ENCODE measurements at places on chromosomes 3 and 15. TPM values are rescaled to one million over a fixed set of nuclear protein-coding genes. Genes with fewer than 3 reads are reported as not detected.
A peak's percentile ranks its signal among the peaks of the same experiment; 100 is the strongest.

NR1I2 gene
- 0.54 TPM for total RNA-seq

ATG3 gene
- 35.1 TPM for total RNA-seq

C2CD4A gene
- total RNA-seq, result not detected

CFAP91 gene
- total RNA-seq, result 0.13 TPM

- no peak for DNase-seq
Observed at GRCh38 chr15:92448370-92448769, 54.7 kb downstream of the ST8SIA2 start.

GRCh38 chr3:160929595-160929994, 173.6 kb downstream of the PPM1L start:
- no peak for DNase-seq

- DNase-seq, result no peak
Observed at GRCh38 chr3:160977773-160978172, 127.4 kb downstream of the B3GALNT1 start.

- no peak for DNase-seq
Observed at GRCh38 chr15:28947221-28947674, 61.5 kb downstream of the APBA2 start.

- DNase-seq, result no peak
Observed at GRCh38 chr15:100940767-100941379, 21.7 kb downstream of the LRRK1 start.

- DNase-seq, result no peak
Observed at GRCh38 chr3:123803521-123803920, 80.6 kb downstream of the MYLK start.

DNA sequence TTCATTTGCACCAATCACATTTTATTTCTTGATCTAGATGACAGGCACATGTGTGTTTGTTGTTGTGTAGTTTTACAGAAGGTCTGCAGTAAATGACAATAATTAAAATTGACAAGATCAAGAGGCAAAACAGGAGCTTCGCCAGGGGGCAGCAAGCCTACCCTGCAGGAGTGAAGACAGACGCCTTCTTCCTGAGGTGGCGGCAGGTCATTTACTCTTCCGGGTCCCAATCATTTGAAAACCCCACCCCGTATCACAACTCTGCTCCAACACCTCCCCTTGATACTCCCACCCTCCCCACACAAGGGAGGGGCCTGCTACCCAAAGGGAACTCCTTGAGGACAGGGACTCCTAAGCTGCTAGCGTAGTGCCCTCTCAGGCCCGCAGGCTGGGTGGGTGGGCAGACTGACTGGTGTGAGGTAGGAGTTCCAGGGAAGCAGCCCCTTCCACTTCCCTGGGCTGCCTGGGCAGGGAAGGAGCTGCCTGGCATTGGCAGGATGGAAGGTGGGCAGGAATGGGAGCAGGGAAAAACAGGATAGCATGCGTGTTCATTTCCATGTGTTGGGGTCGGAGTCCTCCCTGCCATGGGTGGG, 13.1 kb downstream of the CHDH start:
- no peak for DNase-seq

GRCh38 chr3:12773030-12773709, 14.1 kb upstream of the TMEM40 start:
- DNase-seq, result no peak

- no peak for DNase-seq
Observed at GRCh38 chr3:113240841-113241240, 29.5 kb downstream of the BOC start.

- no peak for DNase-seq
Observed at GRCh38 chr3:97711654-97712053, 52.9 kb upstream of the ARL6 start.

DNA sequence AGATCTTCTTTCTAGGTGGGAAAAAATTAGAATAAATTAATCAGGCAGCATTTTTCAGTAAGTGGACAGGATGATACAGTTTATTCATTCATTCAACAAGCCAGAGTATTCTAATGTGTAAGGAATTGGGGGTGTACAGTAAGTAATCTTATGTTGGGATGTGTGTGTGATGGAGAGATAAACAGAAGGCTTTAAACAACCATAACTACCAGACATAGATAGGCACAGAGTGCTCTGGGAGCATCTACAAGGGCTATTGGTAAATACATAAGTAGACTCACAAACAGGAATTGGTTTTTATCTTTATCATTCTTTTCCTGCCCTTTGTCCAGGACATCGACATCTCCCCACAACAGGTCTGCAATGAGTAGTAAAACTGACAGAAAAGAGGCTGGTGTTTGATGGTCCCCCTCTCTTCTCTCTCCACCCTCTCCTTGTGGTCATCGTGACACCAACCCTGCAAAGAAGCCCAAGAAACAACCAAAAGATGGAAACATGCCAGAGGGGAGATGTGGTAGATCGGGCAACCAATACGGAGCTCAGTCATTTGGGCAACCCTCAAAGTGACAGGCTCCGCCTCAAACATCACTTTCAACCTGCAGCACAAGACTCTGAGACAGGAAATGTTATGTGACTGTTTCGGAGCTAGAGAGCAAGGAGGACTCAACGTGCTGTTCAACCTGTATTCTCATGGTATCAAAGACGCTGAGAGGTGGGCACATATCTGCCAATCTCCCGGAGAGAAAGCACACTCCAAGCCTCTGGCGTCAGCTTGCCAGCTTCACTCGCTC, 28.7 kb upstream of the B3GNT5 start:
- DNase-seq, result peak; percentile 38

DNA sequence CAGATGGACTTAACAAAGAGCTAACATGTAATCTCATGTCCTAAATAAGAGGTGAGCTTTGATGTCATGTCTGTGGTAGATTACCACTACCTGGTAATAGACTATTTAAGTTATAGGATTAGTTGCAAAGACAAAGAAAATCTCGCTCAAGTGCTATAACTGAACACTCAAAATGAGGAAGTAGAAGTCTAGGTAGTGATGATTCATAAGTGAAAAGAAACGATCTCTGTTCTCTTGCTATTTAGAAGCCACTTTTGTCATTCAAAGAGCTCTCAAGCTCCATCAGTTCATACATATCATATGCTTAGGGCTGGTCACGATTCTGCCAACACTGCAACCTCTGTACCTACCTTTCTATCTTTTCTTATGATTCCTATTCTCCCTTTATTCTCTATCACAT, 110.9 kb downstream of the EDEM1 start:
- no peak for DNase-seq

- DNase-seq, result no peak
Observed at GRCh38 chr15:29259233-29259632, 10.4 kb downstream of the NSMCE3 start.

GRCh38 chr3:81888914-81889557, 127.6 kb upstream of the GBE1 start:
- no peak for DNase-seq

GRCh38 chr3:40055956-40056355, 246.5 kb downstream of the MYRIP start:
- no peak for DNase-seq

GRCh38 chr15:29074045-29074444, 188.3 kb downstream of the APBA2 start:
- no peak for DNase-seq
